ENCODE measurements at places on chromosomes 16 and 17.

GRCh38 chr17:17491546-17491988, 4.6 kb downstream of the RASD1 start:
- no peak for DNase-seq

- DNase-seq = no peak
Measured at GRCh38 chr16:11499295-11500089, 87.2 kb downstream of the LITAF start.

GRCh38 chr17:20095336-20096080, 86.3 kb downstream of the SPECC1 start:
- no peak for DNase-seq

GRCh38 chr17:8158267-8159031, 4.3 kb downstream of the VAMP2 start:
- peak; percentile 63 for DNase-seq

DNA sequence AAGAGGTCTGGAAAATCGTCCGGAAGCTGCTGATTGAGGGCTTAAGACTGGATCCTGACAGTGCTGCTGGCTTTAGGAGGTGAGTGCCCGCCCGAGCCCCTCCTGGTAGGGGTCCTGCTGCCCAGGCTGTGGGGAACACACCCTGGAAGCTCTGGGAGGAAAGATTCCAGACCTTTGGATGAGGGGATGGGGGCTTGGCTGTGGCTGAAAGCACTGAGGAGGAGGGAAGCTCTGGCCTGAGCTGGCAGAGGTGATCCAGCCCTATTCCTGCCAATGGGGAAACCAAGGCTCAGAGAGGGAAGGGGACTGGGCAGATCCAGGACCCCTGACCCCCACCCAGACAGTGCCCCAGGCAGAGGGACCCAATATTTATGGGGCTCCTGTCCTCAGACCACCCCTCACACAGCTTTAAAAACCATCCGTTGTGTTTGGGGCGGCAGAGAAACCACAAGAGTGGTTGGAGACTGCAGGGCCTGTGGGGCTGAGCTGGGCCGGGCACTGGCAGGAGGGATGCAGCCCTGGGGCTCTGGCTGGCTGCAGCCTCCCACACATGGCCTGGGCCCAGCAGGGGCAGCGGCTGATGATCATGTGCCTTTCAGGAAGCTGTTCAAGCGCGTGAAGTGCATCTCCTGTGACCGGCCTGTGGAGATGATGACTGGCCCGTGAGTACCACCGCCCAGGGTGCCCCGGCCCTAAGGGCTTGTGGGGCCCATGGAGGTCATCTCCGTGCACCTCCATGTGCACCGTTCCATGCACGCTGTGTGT, 22.8 kb downstream of the UBALD1 start:
- no peak for DNase-seq

DNA sequence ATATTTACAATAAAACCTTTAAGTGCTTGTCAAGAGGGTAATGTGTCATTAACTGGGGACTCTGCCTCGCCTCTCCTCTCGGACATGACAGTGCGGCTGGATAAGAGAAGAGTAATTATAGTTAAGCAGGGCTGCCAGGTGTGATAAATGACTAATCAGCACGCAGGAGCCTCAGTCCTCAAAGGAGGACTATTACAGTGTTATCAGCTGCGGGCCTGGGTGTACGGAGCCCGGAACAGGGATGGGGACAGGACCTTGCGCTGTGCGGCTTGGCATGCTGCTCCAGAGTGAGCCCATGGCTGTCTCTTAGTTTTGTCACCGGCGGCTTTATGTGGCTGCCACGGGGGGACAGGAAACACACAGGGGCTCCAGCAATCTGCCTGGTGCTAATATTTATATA, 607.2 kb downstream of the MAF start:
- DNase-seq = no peak

- DNase-seq = no peak
Measured at GRCh38 chr16:8751481-8752311, 45.7 kb downstream of the TMEM186 start.

- no peak for DNase-seq
Measured at GRCh38 chr16:17105239-17105797, 365.4 kb downstream of the XYLT1 start.

- no peak for DNase-seq
Measured at GRCh38 chr17:76826330-76827068, 41.7 kb upstream of the MGAT5B start.

DNA sequence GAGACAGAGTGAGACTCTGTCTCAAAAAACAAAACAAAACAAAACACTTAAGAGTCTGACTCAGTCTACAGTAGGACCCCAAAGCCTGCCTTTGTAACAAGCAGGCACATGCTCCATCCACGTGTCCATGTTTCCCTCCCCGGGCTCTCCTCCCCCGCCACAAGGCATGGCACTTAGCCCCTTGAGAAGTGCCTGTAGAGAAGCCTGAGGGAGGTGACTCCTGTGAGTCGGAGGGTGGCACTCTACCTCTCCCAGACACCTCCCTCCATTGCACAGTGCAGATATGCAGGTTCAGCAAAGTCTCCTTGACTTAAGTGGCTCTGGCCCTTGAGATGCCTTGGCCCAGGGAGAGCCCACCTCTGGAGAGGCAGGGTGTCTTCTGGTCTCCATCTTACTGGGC, 6.8 kb downstream of the FHOD1 start:
- no peak for DNase-seq

DNA sequence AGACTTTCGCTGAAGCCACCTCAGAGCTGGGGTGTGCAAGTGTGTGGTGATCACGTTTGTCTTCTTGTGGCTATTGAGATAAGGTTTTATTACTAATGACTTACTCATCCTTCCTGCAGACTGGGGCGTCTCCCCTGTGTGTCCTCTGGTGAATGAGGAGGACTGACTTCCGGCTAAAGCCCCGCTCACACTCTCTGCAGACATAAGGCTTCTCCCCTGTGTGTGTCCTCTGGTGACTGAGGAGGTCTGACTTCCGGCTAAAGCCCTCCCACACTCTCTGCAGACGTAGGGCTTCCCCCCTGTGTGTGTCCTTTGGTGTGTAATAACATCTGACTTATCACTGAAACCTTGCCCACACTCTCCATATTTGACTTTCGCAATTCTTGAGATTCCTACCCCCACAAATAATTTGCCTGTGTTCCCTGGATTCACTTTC, 19.4 kb downstream of the PRDM7 start:
- no peak for DNase-seq

- no peak for DNase-seq
Measured at GRCh38 chr16:11033629-11034420, 89.5 kb downstream of the CLEC16A start.

DNA sequence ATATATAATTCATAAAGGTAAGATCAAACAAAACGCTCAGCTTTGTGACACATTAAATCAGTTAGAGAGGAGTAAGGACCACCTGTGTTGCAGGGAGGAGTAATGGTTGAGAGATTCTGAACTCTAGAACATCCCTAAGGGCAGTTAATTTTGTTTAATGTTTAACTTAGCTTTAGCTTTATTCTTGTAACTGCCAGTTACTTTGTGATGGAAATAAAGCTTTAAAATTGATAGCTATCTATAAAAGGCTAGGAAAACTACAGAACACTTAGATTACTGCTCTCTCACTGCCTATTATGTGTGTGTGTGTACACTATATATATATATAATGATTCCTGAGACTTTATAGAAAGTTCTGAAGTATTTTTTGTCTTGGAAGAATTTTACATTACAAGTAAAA, 37.8 kb downstream of the PTRH2 start:
- no peak for DNase-seq

DNA sequence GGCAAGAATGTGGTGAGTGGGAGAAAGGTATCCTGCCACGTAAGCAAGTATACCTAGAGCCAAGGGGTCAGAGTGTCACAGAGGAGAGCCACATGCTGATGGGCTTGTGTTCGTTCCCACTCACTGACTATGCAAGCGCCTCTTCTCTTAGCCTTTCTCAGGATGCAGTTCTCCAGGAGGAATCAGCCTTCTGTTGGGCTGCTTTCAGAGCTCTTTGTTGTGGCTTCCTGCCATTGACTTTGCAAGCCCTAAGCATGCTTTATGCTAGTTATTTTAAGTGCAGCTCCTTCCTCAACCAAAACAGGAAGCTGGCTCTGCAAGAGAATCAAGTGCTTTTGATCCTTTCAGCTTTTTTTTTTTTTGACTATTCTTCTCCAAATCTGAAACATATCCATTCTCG, 66.6 kb downstream of the SIAH1 start:
- no peak for DNase-seq

GRCh38 chr17:67534941-67535340, 157.9 kb downstream of the PITPNC1 start:
- no peak for DNase-seq

DNA sequence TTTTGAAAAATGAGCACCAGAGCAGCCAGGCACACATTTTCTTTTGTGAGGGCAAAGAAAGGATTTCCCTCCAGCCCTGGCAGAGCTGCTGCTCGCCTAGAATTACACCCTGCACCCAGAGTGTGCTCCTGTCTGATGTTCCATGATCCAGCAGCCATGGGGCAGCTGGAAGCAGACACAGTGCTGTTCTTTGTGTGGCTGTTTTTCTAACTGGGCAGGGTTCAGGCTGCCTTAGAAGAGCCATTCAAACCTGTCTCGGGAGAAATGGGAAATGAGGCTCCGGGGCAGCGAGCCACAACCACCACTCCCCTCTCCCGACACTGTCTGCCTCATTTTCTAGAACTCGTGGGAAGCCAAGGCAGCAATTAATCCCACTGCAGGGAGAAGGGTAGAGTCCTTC, 28.9 kb downstream of the LITAF start:
- DNase-seq = no peak

Measured in stimulated activated CD4-positive, alpha-beta T cell treated with anti-CD3 and anti-CD28 coated beads, Interleukin-1b, Interleukin-23, amount 100 ng/mL, for 1 hour (primary cell).